RWPE2 (cell line): ENCODE measurements at places on chromosomes 5 and 9.

GRCh38 chr9:123266655-123267399 lies 1.6 kb downstream of the STRBP start:
- no peak for DNase-seq

DNA sequence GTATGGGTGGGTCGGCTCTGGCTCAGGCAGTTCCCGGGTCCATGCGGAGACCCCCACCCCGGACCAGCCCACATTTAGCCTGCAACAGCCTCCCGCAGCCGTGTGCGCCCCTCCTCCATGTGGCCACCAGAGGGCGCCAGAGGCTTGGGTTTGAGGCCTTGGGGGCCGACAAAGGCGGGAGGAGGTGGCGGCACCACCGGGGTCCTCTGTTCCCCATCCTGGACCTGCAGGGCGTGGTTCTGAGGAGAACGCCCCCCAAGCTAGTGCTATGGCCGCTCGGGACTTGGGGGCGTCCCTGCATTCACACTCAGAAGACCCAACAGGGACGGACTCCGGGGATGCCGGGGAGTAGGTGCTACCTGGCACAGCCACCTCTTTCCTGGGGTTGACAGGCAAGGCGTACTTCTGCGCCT lies 16.5 kb downstream of the ASS1 start:
- no peak for DNase-seq

- DNase-seq = no peak
Measured at GRCh38 chr5:9283021-9283420, 262.9 kb downstream of the SEMA5A start.

DNA sequence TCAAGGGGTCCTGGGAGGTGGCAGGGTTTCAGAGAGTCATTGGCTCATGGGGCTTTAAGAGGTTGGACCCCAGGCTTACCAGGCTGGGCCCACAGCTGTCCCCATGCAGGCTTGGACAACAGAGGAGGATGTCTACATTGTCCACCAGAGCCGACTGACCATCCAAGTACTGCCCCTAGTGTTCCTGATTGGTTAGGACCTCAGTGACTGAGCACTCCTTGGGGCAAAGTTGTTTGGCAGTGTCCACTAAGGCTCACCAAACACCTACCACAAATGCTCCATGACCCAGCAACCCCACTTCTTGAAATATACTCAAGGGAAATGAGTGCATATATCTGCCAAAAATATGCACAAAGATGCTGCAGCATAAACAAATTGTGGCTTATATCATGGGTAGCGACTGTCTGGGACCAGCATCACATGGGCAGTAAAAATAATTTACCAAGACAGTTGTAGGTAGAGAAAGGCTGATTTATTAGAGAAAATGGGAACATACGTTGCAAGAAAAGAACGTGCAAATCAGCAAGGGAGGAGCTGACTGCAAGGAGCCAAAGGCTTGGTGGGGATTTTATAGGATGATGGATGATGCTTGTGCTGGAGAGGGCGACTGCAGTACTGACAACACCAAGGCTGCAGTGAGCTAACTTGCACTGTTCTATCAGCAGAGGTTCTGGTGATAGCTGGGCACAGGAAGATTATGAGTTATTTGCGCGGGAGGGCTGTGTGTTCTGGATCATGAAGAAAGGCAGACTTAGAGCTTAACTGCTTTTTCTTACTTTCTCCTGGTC lies 265.2 kb downstream of the GADD45G start:
- no peak for DNase-seq

DNA sequence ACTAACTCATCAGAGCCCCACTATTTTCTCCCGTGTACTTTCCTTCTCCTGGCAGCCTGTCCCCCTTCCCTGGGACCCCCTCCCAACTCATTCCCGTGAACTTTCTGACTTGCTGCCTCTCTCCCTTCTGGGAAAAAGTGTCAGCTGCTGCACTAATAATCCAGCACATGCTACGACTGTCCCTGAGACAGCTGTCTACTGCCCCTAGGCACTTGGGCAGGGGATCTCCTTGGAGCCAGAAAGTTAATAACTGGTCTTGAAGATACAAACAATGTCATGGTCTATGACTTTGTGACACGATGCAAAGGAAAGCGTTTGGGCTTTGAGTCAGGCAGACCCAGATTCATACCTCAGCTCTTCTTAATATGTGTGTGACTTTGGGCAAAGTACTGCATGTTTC lies 10.1 kb upstream of the RNF183 start:
- no peak for DNase-seq
